Activated CD4-positive, alpha-beta T cell treated with anti-CD3 and anti-CD28 coated beads, Interleukin-2, amount 50 U/mL, for 1 hour (primary cell): ENCODE measurements at places on chromosomes 12 and 14.

DNA sequence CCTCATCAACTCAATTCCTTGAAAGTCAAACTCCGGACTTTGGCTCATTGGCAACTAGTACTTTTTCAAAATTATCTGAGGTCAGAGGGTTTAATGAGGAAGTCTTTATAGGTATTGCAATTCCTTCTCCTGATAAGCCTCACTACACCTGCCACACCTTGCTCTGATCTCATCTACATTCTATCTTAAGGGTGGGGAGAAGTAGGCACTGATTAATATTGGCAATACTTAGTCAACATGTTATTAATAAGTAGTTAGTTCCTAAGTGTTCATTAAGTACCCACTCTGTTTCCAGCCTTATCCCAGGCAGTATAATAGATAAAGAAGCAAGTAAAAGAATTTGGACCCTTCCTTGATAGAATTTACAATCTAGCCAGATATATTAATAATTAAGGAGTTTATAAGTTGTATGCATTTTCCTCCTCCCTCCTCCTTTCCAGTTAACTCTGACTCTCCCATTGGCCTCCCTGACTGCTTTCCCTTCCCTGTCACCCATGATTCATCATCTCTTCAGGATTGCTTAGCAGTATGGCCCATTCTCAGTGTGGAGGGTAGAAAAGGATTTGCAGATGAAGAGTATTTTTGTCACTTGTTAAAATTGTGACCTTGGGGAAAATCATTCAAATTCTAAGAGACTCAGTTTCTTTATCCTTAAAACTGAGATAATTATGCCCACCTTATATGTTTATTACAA lies 231.0 kb upstream of the ATP2B1 start:
- DNase-seq, result no peak

DNA sequence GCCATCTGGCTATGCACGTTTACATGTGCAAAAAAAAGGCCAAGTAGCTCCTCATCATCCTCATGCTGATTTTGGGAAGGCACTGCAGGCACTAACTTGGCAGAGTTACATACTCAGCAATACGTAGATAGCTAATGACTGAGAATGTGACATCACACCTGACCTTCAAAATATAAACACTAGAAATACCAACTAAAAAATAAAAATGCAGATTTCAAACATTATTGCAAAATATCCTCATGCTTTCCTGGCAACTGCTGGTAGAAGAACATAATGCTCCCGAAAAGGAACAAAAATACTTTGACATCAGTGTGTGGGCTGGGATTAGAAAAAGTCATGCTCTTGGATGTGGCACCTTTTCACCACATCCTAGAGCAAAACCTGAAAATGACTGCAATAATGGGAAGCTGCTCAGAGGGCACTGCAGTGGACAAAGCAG lies 153.2 kb upstream of the ABCD2 start:
- DNase-seq, result no peak

DNA sequence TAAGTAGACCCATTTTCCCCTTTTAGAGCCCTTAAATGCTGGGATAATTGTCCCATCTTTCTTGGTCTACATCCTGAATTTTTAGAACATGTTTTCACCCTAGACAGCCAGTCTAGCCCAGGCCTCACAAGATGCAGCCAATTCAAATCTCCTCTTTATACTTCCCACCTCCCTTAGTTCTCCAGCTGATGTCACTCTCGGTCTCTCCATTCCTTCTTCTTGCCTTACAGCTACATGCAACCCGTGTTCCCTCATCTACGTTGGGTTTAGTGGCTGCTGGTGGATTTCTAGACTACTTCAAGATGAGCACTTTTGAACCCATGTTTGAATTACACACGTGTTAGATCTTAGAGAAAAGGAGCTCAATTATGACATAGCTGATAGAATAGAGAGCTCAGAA lies 132.0 kb downstream of the PPM1H start:
- DNase-seq, result no peak

GRCh38 chr14:77549451-77549850 lies 50.8 kb upstream of the ISM2 start:
- DNase-seq, result no peak

GRCh38 chr14:99128185-99128584 lies 143.8 kb downstream of the BCL11B start:
- DNase-seq, result no peak

DNA sequence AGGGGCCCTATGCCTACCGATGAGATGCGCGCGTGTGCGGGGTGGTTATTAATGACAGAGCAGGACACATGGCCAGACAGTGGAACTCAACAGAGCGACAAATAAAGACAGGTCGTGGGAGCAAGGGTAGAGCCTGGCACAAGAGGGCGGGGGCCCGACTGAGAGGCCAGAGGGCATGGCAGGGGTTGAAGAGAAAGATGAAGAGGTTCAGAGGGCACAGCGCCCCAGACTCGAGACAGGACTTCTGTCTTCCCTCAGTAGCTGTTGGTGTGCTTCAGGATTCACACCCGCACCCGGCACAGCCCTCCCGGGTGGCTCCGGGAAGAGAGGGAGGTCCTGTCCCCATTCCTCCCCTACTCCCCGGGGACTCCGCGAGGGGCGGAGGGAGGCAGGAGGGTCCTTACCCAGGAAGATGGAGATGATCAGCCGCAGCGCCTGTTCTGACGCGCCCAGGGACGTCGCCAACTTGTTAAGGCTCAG lies 366 bp downstream of the LPCAT3 start:
- no peak for DNase-seq

DNA sequence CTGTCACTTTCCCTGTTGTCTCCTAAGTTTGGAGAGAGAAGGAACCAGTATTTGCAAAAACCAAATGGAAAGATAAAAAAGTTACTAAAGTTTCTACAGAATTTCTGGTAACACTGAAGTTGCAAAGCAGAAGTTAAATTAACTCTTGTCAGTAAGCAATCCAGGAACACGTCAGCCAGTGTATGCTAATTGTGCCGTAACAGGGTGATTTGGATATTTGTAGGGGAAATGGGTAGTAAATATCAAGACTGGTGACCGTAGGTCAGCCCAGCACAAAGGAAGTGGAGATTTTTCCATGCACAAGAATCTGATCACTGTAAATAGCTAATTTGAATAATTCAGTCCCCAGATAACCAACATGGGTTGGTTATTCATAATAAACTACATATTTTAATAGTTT lies 2.3 kb downstream of the CDKN1B start:
- DNase-seq, result no peak
